Adipocyte (in vitro differentiated cells): ENCODE measurements at places on chromosomes 16 and 17.
A peak's percentile ranks its signal among the peaks of the same experiment; 100 is the strongest.

DNA sequence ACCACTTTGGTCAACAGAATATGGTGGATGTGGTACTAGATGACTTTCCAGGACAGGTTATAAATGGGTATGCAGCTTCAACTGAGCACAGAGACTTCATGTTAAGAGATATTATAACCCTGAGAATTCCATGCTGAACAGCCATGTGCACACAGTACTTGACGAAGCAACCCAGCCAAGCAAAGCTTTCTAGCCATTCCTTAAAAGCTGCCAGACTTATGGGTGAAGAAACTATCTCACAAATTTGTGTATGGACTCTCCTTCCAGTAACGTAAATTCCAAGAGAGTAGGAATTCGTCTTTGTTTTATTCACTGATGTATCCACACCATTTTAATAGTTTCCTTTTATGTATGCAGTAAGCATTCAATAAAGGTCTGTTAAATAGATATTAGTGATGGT, 76.1 kb downstream of the KANSL1 start:
- DNase-seq = no peak

- no peak for DNase-seq
These were observed 306.8 kb upstream of the CCL2 start for GRCh38 chr17:33948309-33948708.

- no peak for DNase-seq
These were observed 47.3 kb downstream of the GDE1 start for GRCh38 chr16:19474617-19475016.

DNA sequence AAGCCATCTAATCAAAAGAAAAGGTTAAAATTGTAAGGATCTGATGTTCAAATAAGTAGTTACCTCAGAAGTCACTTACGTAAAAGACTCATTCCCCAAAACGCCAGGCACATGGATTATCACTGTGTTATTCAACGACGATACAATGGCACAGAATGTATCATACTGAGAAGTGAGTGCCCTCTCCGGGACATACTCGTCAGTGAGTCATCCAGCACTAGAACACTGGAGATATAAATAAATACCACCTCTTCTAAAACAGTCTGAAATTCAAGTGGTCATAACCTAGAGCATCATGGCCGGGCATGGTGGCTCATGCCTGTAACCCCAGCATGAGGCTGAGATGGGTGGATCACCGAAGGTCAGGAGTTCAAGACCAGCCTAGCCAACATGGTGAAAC, 24.9 kb downstream of the USP31 start:
- peak; percentile 80 for DNase-seq

DNA sequence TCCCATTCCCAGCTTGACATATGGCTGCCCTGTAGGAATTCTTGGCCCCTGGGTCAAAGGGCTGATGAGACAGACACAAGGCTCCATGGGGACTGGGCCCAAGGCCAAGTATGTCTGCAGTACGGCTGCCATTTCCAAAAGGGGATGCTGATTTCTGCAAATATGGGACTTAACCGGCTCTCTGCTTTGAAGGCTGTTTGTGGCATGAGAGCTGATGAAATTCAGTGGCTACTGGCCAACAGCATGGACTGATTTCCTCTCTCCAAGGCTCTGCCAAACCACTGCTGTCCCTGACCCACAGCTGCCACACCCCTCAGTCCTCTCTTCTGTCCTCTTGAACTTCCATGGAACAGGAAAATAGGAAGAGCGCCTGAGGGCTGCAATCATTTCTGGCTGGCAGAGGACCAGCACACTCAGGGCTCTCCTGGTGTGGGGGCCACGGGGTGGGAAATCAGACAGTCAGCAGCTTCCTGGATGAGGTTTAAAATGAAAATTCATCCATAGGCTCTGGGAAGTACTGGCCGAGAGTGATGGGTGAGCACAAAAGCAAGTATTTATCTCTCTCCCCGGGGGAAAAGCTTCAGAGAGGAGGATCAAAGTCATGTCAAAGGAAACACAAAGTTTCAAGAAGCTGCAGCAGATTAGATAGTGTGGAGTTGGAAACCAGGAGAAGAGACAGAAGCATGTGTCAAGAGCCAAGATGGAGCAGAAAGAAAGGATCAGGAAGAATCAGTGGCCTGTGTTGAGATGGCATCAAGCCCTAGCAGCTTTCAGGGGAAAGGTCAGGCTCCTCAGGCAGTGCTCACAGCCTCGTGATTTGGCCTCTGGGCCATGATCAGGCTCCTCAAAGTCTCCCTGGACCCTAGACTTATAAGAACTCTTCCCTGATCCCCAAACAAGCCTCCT, 64.1 kb upstream of the SREBF1 start:
- peak; percentile 97 for DNase-seq

- DNase-seq = no peak
These were observed 33.5 kb downstream of the GRIN2C start for GRCh38 chr17:74825952-74826719.

- no peak for DNase-seq
These were observed 20.7 kb upstream of the CCL5 start for GRCh38 chr17:35900708-35901480.

GRCh38 chr17:44907729-44908470, 7.4 kb downstream of the GFAP start:
- no peak for DNase-seq

- no peak for DNase-seq
These were observed 264.5 kb downstream of the WWOX start for GRCh38 chr16:78363843-78364555.

GRCh38 chr17:30219315-30219714, 16.2 kb downstream of the SLC6A4 start:
- no peak for DNase-seq

- peak; percentile 45 for DNase-seq
These were observed 154.8 kb upstream of the FOXF1 start for GRCh38 chr16:86355531-86355930.

- DNase-seq = no peak
These were observed 129.8 kb downstream of the NTN1 start for GRCh38 chr17:9151091-9151490.

DNA sequence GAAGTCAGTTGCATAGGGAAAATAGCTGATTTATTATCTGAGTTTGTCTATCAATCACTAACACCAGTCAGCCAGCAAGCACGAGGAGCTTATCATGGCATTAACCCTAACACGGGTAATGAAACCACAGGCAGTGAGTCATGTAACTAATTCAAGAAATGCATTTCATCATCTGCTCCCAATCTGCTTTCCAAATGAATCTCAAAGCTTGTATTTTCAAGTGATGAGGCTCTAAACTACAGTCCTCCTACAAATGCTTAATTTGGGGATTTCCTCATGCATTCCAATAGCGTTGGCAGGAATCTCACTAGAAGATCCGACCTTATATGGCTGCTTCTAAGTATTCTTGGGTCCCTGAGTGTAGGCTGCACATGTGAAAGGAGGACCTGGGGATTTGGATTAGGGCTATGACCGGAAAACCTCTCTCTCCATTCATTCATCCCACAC, 118.4 kb upstream of the HSBP1 start:
- peak; percentile 93 for DNase-seq

DNA sequence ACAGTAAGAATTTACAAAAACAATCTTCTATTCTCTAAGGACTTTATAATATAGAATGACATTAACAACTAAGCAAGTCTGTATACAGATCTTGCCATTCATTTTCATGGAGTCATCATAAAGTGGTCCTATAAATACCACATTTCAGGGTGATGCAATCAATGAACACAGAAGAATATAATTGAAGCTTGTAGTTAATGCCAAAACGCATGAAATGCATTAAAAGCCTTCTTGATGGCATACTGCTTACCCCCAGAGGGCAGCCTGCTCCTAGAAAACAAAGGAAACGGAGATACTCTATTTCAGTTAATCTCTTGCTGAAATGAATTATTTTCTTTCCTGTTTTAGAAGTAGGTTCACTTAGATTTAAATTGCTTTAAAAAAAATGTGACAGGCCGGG, 45.2 kb upstream of the STAC2 start:
- peak; percentile 95 for DNase-seq

GRCh38 chr17:82202981-82203380, 9.7 kb downstream of the CCDC57 start:
- DNase-seq = no peak

DNA sequence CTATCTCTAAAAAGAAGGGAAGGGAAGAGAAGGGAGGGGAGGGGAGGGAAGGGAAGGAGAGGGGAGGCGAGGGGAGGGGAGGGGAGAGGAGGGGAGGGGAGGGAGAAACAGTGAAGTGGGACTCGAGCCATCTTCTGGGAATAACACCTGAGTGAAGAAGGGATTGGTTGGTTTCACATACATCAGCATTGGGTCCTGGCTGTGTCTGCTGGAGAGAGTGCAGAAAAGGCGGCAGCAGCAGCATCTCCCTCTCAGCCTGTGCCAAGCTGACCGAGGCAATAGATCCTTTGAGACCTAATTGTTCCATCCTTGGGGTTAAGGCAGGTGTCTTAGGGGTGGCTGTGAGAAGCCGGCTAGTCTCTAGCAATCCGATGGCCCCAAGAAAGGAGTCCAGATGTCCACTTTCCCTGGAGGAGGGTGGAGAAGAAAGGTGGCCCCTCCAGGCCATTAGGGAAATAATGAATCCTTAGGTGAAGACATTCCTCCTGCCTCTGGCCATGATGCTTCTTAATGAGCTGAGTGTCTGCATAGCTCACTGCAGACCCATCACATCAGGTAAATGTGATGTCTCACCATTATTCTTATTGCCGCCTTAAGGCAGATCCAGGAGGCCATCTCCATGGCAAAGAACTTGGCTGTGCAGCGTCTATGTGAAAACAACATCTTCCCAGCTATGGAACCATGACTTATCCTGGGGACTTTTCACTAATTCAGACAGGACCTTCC, 71.6 kb downstream of the WIPI1 start:
- DNase-seq = no peak

GRCh38 chr17:10062691-10063385, 135.6 kb downstream of the GAS7 start:
- no peak for DNase-seq

- DNase-seq = no peak
These were observed 231.6 kb upstream of the CDH5 start for GRCh38 chr16:66134875-66135274.

- DNase-seq = no peak
These were observed 165.9 kb upstream of the TNRC6C start for GRCh38 chr17:77792626-77793025.

GRCh38 chr17:5874486-5874885, 195.7 kb upstream of the WSCD1 start:
- no peak for DNase-seq

DNA sequence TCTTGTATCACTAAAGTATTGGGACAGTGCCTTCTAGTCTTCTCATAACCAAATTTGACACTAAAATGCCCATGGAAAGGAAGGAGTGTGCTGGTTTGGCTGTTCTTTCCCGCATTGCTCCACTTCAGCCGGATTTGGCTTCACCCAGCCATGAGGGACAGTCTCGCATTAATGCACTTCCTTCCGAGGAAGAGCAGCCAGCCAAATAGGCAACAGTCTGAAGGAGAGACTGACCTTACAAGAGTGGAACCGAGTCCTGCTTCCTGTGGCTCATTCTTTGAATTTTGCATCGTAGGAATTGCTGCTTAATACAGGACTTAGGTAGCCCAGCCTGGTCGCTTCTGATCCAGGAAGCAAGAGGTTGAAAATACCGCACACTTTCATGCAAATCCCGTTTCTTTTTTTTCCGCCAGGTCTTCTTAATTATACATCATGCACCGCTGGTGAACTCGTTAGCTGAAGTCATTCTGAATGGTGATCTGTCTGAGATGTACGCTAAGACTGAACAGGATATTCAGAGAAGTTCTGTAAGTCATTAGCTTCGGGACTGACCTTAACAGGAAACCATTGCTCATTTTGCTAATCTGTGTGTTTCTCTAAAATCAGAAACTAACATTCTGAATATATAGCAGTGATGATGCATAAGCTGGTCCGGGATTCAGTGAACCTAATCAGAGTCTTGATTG, 38.2 kb downstream of the CLEC16A start:
- DNase-seq = peak; percentile 54

DNA sequence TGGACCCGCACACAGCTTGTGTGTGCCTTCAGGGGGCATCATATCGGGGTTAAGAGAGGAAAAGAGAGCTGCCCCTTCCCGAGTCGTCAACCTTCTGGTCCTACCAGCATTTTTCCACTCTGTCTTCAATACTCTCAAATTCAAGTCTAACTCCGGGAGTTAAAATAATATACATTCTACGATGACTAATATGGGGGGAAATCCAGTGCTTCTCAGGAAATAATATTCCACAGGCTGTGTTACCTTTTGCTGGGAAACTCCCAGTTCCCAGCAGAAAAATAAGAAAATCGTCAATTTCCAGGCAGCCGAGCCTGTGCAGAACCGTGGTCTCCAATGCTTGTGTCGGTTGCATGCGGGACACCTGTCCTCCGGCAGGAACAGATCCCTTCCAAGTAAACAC, 105.0 kb upstream of the FOXF1 start:
- peak; percentile 16 for DNase-seq

- peak; percentile 84 for DNase-seq
These were observed 4.7 kb upstream of the IGSF6 start for GRCh38 chr16:21656795-21657768.

GRCh38 chr17:29292992-29293889, 707 bp downstream of the NUFIP2 start:
- peak; percentile 86 for DNase-seq

- DNase-seq = peak; percentile 4
These were observed 48.0 kb upstream of the RBFOX3 start for GRCh38 chr17:79658811-79659207.

DNA sequence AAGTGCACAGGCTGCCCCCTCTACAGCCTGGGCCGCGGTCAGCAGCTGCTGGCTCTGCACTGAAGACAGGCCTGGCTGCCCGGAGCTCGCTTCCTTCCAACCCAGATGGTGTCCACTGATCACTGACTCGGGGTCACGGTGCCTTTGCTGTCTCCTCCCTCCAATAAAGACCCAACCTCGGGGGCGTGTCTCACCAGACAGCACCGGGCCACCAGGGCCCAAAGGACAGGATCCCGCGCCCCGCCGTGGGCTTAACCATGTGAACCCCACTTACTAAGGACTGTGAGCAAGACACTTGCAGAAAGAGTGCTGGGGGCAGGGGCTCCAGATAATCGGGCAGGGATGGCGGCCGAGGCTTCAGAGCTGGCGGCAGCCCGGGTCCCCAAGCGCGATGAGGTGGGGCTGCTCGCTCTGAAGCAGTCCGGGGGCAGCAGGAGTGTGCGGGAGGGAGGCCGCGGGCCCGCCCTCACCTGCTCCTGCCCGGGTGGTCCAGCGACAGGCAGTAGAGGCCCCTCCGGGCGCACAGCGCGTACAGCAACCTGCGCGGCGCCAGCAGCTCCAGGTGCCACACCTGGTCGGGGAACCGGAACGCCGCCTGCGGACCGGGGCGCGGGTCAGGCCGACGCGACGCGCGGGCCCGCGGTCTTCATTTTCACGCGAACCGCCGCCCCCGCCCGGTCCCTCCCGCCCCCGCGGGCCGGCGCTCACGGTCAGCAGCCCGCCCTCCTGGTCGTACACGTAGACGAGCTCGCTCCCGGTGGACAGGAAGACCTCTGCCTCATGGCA, 502 bp downstream of the FAAP100 start:
- DNase-seq = peak; percentile 40

- peak; percentile 13 for DNase-seq
These were observed 43.1 kb upstream of the AMZ2 start for GRCh38 chr17:68204736-68205135.

DNA sequence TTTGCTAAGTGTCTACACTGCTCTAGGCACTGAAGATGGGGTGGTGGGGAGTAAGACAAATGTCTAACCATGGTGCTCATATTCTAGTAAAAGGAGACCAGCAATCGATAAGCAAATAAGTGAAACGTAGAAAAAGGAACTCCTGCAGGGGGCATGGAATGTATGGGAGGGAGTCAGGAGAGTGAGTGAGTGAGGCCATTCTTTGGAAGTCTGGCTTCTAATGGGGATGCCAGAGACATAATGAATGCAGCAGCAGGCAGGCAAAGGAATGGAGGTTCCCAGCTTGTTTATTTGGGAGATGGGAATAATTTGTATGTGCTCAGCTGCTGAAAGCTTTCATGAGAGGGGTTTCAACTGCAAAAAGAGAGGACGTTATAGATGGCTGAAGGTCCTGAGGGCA, 216.4 kb upstream of the DYNLRB2 start:
- no peak for DNase-seq
